ENCODE measurements at places on chromosomes 12 and 14.
A peak's percentile ranks its signal among the peaks of the same experiment; 100 is the strongest.

GRCh38 chr12:64631197-64631596 is 20.9 kb downstream of the RASSF3 start:
- no peak for DNase-seq

DNA sequence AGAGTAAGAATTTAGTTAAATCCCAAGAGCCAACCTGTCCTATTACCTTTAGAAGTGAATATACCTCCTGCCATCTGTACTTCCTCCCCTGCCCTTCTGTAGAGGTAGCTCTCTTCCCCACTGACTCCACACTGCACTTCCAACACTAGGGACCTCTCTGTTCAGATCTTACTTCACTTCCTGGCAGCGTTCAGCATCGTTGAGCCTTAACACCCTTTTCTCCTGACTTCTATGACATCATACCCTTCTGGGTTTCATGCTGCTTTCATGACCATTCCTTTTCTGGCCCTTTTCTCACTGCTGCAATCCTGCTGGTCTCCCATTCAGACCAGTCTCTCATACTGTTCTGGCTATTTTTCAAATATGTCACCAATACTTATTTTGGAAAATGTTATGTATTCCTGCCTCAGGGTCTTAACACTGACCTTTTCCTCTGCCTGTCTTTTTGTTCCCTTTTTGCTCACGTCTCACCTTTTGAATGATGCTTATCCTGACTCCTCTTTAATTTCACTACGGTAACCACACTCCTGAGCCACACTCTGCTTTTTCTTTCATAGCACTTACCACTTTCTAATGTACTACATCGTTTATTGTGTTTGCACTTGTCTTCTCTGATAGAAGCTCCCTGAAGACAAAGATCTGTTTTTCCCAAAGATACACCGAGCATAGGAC is 67.6 kb downstream of the PLEKHA5 start:
- no peak for DNase-seq

GRCh38 chr12:28497889-28498411 is 307.7 kb downstream of the CCDC91 start:
- peak; percentile 6 for DNase-seq

GRCh38 chr14:63301891-63302534 is 16.7 kb downstream of the GPHB5 start:
- no peak for DNase-seq

- DNase-seq, result peak; percentile 88
These were observed 93.5 kb upstream of the CEP83 start for GRCh38 chr12:94553130-94553519.

DNA sequence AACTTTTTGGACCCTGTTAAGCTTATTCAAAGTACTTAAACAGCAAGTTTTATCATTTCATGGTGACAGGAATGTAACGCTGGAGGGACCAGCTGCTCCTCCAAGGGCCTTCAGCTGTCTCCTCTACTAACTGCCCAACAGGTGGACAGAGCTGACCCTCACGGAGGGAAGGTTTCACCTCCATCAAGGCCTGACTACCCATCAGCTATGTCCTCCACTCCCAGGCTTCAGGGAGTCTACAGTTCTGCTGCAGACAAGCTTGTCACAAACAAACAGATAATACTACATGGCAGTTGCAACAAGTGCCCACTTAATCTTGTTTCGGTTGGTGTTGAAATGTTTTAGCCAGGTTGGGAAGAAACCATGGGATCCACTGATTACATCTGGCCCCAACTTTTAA is 175.1 kb downstream of the TTC7B start:
- no peak for DNase-seq

DNA sequence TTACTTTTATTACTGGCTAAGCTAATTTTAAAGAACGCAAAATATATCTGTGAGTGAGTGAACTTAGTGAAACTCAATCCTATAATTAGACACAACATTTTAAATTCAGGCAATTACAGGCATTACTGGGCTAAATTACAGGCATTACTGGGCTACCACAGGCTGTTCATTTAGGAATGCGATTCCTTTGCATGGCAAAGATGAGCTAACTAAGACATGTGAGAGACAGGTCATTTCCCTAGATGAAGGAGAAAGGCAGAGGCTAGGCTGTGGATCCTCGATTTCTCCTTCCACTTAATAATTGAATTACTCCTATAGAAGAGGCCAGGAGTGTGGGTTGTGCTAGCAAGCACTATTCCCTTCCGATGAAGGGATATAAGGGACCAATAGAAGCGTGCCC is 429.4 kb upstream of the LMO3 start:
- no peak for DNase-seq

DNA sequence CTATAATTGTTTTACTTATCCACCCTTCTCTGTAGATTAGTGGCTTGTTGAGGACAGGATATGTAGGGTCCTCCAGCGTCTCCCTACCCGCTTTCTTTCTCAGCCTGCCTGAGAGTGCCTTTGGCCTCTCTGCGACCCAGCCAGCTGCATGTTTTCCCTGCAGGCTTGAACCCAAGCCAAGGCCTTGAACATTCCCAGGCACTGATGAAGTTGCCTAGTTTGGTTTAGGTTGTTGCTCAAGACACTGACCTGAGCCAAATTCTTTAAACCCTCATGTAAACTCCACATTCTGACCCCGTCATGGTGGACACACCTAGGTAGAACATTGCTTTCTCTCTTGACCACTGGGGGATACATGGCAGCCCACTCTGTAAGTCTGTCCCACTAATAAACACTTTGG is 33.4 kb upstream of the TXNRD1 start:
- DNase-seq, result no peak

- DNase-seq, result no peak
These were observed 6.1 kb upstream of the SERPINA11 start for GRCh38 chr14:94458558-94459205.

DNA sequence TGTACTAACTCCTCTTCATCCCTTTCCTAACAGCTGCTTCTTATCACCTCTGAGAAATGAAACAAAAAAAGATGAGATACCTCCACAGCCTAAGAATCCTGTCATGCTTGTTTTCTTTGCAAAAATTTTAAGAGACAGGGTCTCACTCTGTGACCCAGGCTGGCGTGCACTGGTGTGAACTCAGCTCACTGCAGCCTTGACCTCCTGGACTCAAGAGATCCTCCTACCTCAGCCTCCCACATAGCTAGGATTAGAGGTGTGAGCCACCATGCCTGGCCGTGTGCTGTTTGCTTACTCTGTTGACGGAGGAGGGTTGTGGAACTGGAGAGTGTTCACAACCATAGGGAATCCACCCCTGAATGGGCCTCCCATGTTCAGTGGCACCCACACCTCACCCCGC is 16.2 kb downstream of the CSRNP2 start:
- DNase-seq, result no peak

DNA sequence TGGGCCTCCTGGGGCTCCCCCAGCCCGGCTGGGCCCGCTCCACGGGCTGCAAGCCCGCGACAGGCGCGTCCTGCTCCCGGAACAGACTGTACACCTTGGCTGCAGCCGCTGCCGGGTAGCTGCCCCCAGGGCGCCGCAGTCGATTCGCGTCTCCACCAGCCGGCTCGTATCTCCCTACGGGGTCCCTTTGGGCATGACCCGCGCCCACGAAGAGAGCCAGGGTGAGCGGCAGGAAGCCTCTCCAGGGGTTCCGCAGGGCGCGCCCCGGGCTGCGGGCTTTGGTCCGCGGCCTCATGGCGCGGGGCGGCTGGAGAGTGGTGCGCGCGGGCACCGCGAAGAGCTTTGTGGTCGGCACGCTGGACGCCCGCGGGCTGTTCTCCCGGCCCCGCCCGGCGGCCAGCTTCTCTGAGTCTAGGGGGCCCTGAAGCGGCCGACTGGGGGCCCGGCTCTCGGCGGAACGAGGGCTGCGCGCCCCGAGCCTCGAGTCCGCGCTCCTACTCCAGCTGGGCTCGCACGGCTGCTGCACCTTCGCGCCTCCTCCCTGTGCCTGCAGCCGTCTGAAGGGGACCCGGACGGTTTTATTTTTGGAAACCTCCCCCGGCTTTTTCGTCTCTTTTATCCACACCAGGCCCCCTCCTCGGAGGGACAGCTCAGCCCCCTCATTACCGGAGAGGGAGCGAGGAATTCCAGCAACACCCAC is at the start of gene LTBP2:
Gene LTBP2, minus strand, starts transcription at position 588 of the 700 bp plus-strand sequence. Its CDS starts 293 bp downstream, at position 295.
- no peak for DNase-seq

DNA sequence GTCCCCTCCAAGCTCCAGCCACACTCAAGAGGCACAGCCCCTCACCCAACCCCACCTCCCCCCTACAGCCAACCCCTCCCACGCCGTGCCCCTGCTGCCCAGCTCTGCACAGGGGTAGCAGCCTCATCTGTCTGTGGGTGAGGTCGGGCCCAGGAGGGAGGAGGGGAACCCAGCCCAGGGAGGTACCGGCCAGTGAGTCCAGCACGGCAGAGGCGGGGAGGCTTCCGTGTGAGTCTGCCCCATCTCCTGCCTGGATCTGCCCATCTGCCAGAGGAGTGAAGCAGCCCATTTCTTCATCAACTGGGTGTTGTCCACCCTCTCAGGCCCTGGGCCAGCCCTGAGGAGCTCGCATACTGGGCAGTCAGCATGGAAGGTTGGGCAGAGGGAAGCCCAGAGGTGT is 54.2 kb downstream of the CCNK start:
- no peak for DNase-seq

DNA sequence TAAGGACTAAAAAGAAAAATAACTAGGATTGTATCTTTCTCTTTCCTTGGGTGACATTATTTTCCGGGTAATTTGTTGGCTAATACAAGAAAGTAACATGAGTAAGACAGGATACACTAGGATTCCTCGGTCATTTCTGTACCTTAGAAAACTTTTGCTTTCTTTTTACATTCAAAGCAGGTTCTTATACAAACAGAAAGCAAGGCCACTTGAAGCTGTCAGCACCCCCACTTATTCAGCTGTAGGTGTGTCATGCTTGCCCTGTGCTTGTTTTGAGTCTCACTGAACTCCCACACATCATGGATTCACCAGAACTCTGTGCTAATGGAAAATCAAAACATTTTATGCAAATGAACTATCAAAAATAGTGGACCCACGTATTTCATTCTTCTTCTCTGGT is 266.8 kb upstream of the CLEC14A start:
- DNase-seq, result no peak

DNA sequence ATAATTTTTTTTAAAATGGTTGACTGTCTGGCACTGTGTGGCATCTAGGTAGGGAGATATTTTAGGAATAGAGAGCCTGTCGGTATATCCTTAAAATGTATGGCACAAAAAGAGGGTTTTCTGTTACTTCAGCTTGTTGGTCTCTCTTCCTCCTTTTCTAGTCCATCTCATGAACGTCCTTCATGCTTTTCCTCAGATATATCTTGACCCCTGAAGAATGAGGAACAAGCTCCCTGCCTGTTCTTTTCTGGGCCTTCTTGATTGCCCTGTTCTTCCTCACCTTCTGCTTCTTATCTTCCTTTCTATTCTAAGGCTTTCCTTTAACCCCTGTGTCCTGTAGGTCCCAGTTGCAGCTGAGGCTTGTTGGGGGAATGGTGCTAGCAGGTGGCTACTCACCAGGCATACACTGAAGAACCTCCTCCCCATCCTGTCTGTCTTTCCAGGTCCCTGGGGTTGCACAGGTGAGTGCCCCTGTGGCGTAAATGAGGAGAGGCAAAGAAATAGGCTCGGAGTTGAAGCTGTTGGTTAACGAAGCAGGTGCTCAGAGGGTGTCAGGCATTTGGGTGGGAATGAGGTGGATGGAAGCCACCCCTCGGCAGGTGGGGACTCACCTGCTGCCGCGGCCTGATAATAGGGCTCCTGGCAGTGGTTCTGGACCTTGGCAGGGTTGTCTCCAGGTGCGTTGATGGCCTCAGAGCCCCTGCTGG is 7.2 kb upstream of the C1R start:
- no peak for DNase-seq

DNA sequence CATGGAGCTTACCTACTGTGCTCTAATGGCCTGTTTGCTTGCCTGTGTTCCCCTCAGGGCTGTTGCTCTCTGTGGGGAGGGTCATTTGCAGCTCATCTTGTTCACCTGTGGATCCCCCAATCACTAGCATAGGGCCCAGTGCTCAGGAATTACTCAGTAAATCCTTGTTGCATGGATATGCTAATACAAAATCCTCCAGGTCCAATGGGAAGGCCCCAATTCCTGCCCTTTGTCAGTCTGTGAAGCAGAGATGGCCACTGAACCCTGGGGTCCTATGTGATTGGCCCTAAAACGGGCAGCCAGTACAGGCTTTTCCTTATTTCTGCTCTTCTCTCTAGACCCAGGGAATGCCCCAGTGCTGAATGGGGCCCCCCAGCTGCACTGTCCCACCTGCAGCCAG is 44.1 kb downstream of the FOS start:
- DNase-seq, result no peak

- DNase-seq, result no peak
These were observed 53.2 kb downstream of the GOLGA5 start for GRCh38 chr14:92847278-92847677.

DNA sequence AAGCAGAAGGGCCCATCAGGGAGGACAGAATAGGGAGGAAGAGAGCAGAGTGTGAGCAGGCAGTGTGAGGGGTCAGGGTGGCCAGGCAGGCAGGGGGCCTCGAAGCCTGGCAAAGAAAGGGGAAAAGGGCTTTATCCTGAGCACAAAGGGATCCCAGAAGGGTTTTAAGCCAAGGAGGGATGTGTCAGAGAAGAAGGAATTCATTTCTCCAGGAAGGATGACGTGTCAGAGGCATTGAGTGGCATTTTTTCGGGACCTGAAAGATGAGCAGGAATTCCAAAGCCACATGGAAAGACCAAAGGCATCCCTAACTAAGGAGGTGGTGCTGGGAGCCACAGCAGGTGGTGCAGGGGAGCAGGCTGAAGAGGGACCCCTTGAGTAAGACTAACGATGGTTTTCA is 132.1 kb downstream of the DICER1 start:
- no peak for DNase-seq

DNA sequence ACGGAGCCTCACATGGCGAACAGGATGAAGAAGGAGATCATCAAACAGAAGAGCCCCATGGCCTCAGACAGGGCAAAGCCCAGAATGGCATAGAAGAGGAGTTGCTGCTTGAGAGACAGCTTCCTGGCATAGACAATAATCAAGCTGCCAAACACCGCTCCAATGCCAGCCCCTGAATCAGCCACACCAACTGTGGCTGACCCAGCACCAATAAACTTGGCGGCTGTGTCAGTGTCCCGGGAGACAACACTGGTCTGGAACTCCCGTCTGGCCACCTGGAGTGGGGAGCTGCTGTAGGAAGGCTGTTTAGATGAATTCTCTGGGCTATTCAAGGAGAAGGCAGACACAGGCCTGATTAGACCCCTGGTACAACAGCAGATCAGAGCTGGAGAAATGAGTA is 100.1 kb downstream of the HEATR5A start:
- DNase-seq, result peak; percentile 6

GRCh38 chr12:50246197-50246865 is 37.0 kb downstream of the LIMA1 start:
- no peak for DNase-seq

DNA sequence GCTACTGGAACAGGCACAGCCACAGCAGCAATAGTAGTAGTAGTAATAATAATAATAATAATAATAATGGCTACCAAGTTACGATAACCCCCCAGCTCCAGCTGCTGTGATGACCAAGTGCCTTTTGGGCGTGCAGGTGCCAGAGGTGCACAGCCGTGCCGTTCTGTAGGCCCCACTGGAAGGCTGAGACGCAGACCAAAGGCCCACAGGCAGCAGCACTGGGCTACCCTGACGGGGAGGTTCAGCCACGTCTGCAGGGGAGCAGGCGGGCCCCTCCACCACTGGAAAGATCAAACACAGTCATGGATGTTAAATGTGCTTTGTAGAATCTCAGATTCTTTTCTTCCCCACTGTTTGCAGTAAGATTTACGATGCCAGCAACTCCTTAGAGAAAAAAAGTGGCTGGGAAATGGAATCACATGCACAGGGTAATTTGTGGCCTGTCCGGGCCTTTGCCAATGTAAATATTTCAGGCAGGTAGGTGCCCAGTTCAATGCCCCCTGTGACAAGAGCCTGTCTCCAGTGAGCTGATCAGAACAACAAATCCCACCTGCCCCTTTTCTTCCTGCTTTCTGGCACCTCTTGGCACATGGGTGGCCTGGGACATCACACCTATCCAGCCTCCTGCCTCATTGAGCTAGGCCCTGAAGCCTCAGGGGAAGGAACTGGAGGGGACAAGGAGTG is 32.6 kb downstream of the CCDC85C start:
- DNase-seq, result no peak

All from putamen (tissue), 1 donor.